ENCODE measurements at places on chromosomes 13 and 19. TPM values are rescaled to one million over a fixed set of nuclear protein-coding genes. Genes with fewer than 3 reads are reported as not detected.

The OR4F17 gene
- total RNA-seq = not detected

DNA sequence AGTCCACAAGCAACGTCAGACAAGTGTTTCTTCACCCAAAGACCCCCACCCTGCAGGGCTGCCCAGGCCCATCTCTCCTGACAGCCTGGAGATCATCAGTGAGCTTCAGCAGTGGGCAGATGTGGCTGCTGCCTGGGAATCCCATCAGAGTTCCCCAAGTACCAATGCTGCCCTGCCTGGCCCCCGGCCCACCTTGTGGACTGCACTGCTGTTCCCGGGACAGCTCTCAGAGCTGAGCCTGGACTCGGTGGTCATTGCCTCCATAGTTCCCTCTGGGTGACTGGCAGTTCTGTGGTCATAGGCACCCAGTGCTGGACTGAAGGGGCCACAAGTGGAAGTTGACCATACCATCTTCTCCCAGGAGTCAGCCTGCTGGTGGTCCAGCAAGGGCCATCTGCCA, 24.5 kb upstream of the ZNF492 start:
- H3K27ac ChIP-seq = no peak overlapping the region
- no peaks in the 10 kb centered on the region for H3K36me3 ChIP-seq
- H3K4me1 ChIP-seq = no peaks in the 10 kb centered on the region
- DNase-seq = no peak
- H3K4me3 ChIP-seq = no peak overlapping the region

- peak within 1 kb of the TSS; percentile 82 for H3K27ac ChIP-seq
- H3K4me3 ChIP-seq = peak within 1 kb of the TSS; percentile 76
- peaks cover 19% of the 10 kb centered on the region for H3K36me3 ChIP-seq
- no peak for DNase-seq
- peaks cover 6% of the 10 kb centered on the region for H3K27me3 ChIP-seq
These were observed at the start of gene PHLDB3 for GRCh38 chr19:43504426-43505185. PHLDB3 (minus strand) TSS chr19:43504746; CDS start chr19:43504118, 628 bp downstream.

DNA sequence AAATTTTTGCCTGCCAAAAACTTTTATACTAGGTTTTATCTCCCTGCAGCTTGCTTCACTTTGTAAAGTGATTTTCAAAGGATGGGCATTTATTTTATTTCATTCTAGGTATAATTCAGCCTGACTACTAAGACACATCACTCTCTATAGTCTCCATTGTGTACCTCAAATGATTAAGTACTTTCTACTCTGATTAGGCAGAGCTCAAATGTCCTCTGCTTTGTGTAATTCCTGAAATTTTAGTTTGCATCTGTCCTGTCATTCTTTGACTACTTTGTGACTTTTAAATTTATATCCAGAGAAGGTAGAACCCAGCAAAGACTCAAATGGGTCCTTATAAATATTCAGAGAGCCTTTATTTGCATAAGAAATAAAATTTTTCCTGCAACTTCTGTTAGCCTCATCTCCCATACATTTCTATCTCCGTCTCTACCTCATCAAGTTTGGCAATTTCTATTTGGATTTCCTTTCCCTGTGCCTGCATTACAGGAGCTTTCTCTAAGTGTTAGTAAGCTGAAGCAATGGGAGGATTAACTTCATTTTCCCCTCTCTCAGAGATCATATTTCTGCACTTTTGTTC, 1038.0 kb upstream of the ATXN8OS start:
- no peaks in the 10 kb centered on the region for H3K4me1 ChIP-seq
- no peaks in the 10 kb centered on the region for H3K36me3 ChIP-seq
- H3K27ac ChIP-seq = no peak overlapping the region
- no peak overlapping the region for H3K4me3 ChIP-seq

The EFNA2 gene
- 2.1 TPM for total RNA-seq

The BEST2 gene
- not detected for total RNA-seq

The NRTN gene
- total RNA-seq = 0.20 TPM

GRCh38 chr19:6223461-6224307, 56.1 kb downstream of the MLLT1 start:
- H3K27ac ChIP-seq = no peak overlapping the region
- H3K36me3 ChIP-seq = peaks cover 94% of the 10 kb centered on the region
- no peaks in the 10 kb centered on the region for H3K27me3 ChIP-seq
- H3K4me1 ChIP-seq = peaks cover 69% of the 10 kb centered on the region
- DNase-seq = no peak

The LILRA1 gene
- total RNA-seq = 0.83 TPM

DNA sequence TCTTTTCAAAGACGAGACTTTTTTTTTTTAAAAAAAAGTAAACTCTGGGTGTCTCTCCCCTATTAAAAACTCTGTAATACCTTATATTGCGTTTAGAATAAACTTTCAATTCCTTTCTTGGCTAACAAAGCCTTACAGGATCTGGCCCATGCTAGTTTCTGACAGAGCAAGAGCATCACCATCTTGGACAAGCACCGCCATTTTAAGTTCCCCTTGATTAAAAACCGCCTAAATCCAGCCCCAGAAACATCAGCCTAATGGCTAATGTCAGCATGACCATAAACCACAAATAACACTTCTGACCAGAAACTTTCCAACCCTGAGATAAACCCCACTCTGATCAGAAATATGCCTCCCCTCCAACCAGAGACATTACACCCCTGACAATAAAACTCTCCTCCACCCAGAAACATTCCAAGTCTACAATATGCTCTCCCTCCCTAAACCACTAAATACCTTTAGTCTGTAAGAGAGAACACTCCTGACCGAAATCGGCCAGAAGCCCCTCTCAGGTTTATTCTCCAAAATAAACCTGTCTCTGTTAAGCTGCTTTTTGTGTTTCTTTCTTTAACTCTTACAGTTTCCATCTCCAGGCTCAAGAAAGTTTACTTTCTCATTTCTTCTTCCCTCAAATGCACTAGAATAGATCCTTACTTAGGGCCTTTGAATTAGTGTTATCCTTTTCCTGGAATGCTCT, 1.6 kb upstream of the AKAP11 start:
- no peak overlapping the region for H3K4me3 ChIP-seq
- no peaks in the 10 kb centered on the region for H3K36me3 ChIP-seq
- H3K27ac ChIP-seq = no peak overlapping the region
- no peak for DNase-seq
- peaks cover 6% of the 10 kb centered on the region for H3K4me1 ChIP-seq

The ZNF99 gene
- total RNA-seq = 0.50 TPM

GRCh38 chr19:33621065-33621785, 528 bp upstream of the CHST8 start:
- DNase-seq = no peak
- H3K4me3 ChIP-seq = no peak overlapping the region
- no peak overlapping the region for H3K27ac ChIP-seq
- H3K27me3 ChIP-seq = peaks cover 47% of the 10 kb centered on the region
- H3K36me3 ChIP-seq = no peaks in the 10 kb centered on the region
- peaks cover 32% of the 10 kb centered on the region for H3K4me1 ChIP-seq

DNA sequence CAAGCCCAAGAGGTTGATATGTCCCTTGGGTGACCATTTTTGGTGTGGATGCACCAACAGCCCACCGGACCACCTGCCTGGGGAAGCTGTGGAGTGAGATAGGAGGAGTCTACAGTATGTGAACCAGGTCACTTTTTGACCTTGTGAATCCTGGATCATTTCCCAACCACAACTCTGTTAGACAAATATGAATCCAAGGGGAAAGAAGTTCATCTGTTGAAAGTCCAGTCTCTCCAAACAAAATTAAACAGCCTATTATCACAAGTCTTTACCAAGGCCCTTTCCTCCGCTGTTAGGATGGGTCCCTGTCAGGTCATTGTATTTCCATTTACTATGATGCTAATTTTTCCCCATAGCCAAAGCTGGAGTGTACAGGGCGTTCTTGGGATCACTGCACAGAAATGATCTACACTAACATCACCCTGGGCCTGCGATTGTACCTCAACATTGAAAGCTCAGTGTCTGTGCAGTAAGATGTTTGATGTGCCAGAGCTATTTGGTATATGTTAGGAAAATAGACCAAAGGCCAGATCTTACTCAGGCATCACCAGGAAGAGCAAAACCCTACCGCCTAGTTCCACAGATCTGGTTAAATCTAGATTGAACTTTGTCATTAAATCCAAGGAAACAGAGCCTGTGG, 117.1 kb downstream of the STARD13 start:
- H3K27me3 ChIP-seq = no peaks in the 10 kb centered on the region
- DNase-seq = no peak
- no peak overlapping the region for H3K4me3 ChIP-seq
- H3K27ac ChIP-seq = peak overlapping the region; percentile 8
- H3K36me3 ChIP-seq = peaks cover 11% of the 10 kb centered on the region

DNA sequence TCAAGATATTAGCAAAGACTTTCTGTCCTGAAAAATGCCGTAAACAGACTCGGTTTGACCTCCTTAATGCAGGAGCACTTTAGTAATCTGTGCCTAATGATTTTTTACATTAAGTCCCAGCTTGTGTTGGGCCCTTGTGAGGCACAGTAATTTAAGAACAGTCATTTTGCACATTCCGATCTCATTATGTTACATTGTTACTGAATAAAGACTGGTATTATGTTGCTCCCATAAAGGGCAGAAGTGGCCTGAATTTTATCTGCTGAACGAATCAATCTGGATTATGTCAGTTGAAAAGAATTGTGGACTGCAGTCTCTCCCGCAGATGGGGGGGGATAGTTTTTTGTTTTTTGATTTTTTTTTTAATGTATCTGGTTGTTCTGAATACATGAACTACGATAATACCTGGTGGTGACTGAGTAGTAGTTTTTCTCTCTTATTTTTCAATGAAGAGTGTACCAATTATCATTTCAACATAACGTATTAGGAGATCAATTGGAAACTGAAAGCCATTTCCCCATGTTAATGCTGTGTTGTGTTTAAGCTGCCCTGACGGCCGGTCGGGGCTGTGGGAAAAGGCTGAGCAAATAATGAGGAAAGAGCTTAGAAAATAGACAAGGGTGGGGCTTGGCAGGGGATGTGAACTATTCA, 290.2 kb downstream of the ZNF536 start:
- no peaks in the 10 kb centered on the region for H3K36me3 ChIP-seq
- H3K27me3 ChIP-seq = no peaks in the 10 kb centered on the region
- DNase-seq = no peak
- peak overlapping the region; percentile 16 for H3K4me3 ChIP-seq
- H3K4me1 ChIP-seq = peaks cover 25% of the 10 kb centered on the region
- H3K27ac ChIP-seq = peak overlapping the region; percentile 91

The PODNL1 gene
- total RNA-seq = 0.30 TPM

DNA sequence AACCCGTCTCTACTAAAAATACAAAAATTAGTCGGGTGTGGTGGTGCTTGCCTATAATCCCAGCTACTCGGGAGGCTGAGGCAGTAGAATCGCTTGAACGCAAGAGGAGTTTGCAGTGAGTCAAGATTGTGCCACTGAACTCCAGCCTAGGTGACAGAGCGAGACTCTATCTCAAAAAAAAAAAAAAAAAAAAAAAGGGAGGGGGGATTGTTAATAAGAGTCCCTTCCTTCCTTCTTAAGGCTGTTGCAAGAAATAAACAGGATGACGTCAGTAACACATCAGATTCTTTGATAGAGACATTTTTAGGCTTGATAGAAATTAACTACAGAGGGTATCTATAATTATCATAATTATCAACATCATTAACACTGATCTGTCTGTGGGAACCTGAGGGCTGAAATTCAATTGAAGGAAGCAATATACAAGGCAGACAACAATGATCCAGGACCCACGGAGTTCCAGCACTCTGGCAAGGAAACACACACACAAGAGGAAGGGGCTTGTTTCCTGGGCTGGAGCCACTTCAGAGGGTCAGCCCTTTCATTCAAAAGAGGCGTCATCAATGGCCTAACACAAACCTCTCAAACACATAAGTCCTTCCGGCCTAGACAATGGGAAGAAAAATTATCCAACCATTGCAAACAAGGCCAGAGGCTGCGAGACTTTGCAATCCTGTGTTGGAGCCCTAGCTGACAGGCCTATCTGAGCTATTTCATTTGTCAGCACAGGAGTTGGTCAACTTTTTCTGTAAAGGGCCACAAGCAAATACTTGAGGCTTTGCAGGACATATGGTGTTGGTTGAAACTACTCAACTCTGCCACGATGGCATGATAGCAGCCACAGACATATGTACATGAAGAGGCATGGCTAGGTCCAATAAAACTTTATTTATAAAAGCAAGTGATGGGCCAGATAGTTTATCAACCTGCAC, 105.2 kb downstream of the INSR start:
- H3K4me3 ChIP-seq = no peak overlapping the region
- no peaks in the 10 kb centered on the region for H3K4me1 ChIP-seq
- no peaks in the 10 kb centered on the region for H3K27me3 ChIP-seq

DNA sequence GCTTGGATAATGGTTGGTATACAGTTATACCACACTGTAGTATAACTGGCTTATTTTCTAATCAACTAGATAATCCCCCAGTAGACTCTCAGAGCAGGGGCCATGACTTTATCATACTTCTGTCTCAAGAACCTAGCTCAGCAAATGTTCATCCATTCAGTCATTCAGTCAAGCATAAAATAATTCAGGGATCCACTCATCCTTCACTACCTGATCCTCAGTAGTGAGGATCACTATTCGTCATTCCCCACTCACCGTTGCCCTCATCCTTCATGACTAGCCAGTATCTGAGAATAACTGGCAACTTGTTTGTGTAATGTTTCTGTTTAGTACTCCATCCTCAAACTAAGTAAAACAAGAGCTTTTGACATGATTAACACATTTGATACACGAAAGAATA, 77.6 kb downstream of the TSC22D1 start:
- no peak overlapping the region for H3K27ac ChIP-seq
- H3K4me3 ChIP-seq = no peak overlapping the region
- H3K4me1 ChIP-seq = no peaks in the 10 kb centered on the region
- no peaks in the 10 kb centered on the region for H3K36me3 ChIP-seq

The CEACAM3 gene
- 1.9 TPM for total RNA-seq

- H3K27ac ChIP-seq = no peak overlapping the region
- no peak for DNase-seq
- peak overlapping the region; percentile 47 for H3K4me3 ChIP-seq
- H3K36me3 ChIP-seq = no peaks in the 10 kb centered on the region
- peaks cover 28% of the 10 kb centered on the region for H3K27me3 ChIP-seq
These were observed 1.2 kb downstream of the GPR12 start for GRCh38 chr13:26759249-26759906.

DNA sequence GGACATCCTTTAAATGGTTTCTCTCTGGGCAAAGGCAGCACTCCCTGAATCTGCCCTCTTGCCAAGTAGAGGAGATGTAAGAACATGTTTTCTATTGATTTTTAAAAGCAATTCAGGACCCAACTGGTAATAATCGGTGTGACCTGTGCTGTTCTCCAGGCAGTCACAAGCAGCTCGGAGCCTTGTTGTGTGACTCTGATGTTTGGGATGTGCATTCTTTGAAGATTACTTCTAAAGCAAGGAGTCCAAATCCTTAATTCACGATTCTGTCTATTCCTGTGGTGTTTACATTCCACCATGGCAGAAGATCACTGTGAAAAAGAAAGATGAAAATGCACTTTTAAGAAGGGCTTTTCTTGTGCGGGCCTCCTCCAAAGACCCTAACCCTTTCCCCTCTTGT, 122.3 kb upstream of the ZNF536 start:
- no peak overlapping the region for H3K4me3 ChIP-seq
- peaks cover 5% of the 10 kb centered on the region for H3K27me3 ChIP-seq
- no peaks in the 10 kb centered on the region for H3K36me3 ChIP-seq
- no peak for DNase-seq
- no peak overlapping the region for H3K27ac ChIP-seq
- H3K4me1 ChIP-seq = peaks cover 5% of the 10 kb centered on the region

- H3K4me3 ChIP-seq = no peak overlapping the region
- no peaks in the 10 kb centered on the region for H3K4me1 ChIP-seq
- H3K27ac ChIP-seq = no peak overlapping the region
- no peaks in the 10 kb centered on the region for H3K27me3 ChIP-seq
- H3K36me3 ChIP-seq = peaks cover 5% of the 10 kb centered on the region
These were observed 31.5 kb downstream of the ERCC5 start for GRCh38 chr13:102877303-102877702.

All from spinal cord (tissue), 10 donors.